ENCODE measurements at places on chromosomes 3 and 15.

- no peak for DNase-seq
Observed at GRCh38 chr15:57854531-57854930, 148.0 kb downstream of the POLR2M start.

DNA sequence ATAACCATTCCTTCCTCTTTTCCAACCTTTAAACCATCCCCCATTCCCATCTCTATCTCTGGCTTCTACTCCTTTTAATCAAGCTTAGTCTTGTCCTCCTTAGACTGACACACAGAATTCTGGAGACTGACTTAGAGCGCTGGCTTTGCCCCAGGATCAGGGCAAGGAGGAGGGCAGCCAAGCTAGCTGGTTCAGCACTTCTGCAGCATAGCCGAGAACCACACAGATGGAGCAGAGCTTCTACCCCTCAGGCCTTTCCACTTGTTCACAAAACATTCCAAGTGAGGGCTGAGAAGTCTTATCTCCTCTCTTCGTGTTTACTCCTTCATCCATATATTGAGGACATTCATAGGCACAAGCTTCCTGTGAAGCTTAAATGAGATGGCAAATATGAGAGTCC is 246.5 kb upstream of the PEX5L start:
- no peak for DNase-seq

DNA sequence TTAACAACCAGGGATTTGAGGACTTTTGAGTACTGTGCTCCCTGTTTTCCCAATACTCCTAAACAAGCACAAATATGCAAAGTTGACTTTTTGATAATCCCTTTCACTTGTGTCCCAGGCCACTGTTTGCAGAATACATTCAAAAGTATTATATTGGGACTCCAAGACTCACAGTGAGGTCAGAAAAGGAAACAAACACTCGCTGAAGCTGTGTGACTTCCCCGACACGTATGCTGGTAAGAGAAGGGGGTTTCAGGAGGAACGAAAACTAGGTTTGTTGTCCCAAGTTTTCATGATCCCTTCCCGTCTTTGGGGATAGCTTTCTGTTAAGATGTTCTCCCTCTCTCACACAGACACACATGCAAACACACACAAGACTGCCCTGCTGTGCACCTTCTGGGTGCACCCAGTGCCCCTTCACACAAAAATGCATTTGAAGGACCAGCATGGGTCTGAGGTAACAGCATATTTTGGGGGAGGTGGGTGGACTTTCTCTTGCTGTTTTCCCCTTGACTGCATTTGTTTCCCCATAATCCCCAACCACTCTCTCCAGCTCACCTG is 225.2 kb upstream of the PRICKLE2 start:
- no peak for DNase-seq

DNA sequence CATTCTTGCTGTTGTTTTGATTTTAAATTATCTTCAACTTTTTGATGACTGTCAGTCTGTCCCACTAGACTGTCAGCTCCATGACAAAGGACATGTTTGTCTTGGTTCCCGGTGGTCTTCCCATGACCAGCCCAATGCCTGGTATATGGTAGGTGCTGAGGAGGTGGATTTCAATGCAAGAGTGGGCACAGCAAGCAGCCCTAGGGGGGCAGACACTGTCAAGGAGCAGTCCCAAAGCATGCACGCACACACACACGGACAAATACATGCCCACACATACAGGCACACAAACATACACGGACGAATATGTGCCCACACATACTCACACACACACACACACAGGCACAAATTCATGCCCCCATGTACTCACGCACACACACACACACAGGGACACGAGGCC is 12.0 kb downstream of the KLF15 start:
- no peak for DNase-seq

GRCh38 chr15:69661446-69661845 is 208.8 kb downstream of the RPLP1 start:
- no peak for DNase-seq

DNA sequence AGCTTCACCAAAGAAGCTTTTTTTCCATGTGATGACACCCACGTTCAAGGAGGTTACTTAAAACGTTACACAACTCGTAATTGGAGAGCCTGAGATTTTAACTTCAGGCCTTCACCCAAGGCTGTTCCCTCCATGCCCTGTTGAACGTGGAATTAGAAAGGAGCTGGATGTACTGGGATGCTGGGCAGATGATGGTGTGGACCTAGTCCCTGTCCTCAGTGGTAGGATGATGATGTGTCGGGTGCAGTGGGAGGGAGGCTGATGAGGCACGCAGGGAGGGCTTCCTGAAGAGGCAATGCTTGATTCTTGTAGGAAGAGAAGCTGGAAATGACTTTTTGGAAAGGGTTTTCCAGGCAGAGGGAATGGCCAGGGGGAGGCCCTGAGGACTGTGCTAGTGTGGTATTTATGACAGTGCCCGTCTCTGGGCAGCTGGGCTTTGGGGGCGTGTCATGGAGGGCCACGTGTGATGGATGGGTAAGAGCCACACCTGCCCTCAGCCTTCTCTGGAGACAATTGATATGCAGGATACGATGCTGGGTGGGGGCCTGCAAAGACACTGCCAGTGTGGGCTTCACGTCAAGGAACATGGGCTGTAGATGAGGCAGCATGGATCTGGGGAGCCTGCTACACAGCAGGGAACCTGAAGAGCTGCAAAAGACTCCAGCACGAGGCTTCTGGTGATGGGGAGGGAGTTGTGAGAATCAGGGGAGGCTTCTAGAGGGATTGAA is 15.3 kb downstream of the SYNM start:
- no peak for DNase-seq

DNA sequence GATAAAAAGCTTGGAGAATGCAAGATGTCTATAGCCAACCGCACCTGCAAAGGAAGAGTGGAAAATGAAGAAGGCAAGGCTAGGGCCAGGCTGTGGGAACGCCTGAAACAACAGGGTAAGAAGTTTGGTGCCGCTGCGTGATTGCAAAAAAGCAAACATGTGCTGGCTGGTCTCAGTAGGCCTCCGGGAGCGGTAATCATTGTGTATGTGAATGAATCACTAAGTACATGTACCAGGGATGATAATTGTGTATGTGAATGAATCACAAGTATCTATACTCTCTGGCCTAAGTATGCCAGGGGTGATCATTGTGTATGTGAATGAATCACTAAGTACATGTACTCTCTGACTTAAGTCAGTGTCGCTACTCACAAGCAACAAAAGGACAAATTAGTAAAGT is 40.3 kb upstream of the PARL start:
- DNase-seq, result no peak

DNA sequence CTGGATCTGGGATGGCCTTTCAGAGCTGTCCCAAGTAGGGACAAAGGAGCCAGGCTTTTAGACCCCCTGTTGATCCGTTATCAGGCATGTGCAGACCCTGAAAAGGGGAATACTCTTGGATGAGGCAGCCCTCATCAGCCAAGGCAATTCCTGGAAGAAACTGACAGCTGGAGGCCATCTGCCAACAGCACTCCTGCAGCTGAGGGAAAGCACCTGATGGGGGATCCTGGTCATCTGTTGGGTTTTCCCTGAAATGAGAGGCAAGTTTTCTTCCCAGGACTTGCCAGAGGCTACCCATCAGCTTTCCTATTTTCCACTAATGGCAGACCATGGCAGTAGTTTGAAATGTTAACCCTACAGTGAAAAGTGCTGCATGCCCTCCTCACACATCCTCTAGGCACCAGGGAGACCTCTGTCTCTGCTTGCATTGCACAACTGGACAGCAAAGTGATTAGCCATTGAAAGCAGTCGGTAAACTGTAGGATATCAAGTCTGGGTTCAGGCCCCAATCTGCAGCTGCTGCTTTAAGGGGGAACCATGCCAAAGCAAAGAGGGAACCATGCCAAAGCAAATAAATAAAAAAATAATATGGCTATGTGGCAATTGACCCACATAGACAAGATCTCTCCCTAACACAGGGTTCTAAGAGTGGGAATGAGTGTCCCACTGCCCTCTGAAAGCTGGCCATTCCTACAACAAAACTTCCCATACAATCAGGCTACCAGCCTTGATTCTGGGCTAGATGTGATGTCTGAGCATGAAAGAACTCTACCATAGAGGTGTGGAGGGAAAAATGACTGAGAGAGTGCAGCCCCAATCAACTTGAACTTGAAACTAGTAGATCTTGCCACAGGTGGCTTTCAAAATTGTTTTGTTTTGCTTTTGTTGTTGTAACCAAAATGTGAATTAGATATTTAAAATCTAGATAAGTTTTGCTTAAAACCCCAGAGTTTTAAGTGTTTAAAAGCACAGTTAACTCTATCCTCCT is 232.0 kb upstream of the STT3B start:
- DNase-seq, result no peak

DNA sequence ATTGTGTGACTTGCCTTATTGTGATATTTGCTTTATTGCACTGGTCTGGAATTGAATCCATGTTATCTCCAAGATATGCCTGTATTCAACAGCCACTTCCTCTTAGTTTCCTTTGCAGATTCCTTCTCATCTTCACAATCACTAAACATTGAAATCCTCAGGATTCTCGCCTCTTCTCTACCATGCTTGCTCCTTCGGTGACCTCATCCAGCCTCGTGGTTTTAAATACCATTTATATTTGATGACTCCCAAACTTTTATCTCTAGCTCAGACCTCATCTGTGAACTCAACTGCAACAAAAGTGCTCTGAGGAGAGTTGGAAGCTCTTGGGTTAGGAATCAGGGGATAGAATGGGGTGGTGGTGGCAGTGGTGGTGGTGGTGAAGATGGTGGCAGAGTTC is 19.9 kb downstream of the POLR2M start:
- no peak for DNase-seq

GRCh38 chr3:95356764-95357501 is 1294.1 kb downstream of the NSUN3 start:
- no peak for DNase-seq

DNA sequence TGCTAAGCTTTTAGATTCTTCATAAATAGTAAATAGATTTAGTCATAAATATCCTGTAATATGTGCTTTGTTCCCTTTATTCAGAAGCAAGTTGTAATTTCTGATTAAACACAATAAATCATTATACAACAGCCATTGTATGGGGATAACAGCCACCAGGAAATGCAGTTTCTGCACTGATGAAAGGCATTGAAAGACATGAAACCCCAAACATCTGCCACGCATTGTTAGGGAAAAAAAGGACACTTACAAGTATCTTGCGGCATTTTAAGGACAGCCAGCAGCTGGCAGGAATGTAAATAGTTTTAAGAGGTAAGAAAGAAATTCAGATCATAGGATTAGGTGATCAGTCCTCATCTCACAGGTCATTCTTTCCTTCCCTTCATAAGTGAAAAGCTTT is 801.1 kb upstream of the LMCD1 start:
- DNase-seq, result no peak

DNA sequence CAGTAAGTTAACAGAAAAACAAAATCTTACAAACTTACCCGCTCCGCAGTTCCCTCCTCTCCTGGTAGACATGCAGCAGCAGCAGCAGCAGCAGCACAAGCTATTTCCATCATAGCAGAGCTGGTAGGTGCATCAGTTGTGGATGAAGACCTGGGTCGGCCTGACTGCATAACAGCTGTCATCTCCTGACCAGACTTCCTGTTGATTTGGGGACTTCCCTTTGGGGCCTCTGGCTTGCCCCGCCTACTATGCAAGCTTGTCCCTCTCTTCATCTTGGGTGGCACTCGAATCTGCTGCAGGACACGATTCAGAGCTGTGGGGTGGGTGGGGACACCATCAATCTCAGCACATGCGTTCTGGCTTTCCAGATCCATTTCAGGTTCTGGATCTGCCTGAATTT is 65.7 kb downstream of the TMCC1 start:
- DNase-seq, result no peak

DNA sequence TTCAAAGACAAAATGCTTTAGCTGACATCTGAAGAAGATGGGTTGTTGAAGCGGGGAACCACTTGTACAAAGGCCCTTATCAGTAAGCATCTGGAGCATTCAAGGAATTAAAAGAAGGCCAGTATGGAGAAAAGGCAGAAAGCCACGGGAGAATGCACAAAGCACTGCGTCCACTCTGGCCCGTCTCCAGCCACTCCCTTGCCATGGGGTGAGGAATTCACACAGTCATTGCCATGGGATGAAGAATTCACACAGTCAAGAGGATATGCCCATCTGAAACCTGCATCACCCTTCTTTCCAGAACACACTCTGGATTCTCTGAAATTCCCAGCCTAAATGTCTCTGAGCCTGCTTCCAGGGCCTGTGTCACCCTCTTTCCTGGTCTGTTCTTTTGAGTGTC is 26.7 kb upstream of the STAG1 start:
- no peak for DNase-seq

DNA sequence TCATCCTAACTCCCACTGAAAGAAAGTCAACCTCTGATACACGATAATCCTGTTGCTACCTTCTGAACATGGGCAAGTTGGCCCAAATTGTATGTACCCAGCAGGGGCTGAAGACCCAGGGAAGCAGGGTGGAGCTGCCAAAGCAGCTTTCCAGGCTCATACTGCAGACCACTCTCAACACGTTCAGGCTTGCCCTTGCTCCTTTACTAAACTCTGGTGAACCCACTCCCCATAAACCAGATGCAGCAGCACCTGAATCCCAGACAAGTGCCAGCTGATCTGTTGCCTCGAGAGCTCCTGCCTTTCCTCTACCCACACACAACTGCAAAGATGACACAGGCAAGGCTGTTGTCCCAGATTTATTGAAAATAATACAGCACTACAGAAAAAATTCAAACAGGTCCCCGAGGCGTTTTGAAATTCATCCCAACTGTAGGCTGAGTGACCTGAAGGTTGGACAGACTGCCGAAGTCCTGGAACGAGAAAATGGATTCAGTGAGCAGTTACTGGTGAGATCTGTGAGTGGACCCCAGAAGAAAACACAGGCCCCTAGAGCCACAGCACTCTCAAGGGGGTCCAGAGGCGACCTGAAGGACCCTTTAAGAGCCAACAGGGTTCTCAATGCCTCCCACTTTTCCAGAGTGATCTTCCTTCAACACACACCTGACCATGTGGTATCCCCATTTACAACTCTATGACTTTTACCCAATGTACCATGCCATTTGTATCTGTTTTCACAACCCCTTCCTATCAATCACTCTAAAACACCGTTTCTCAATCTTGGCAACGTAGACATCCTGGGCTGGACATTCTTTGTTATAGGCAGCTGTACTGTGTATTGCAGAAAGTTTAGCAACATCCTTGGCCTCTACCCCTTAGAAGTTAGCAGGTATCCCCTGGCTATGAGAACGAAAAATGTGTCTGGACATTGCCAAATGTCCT is 3.6 kb downstream of the RPS17 start:
- DNase-seq, result no peak

GRCh38 chr15:71596672-71597071 is 213.7 kb upstream of the NR2E3 start:
- no peak for DNase-seq

GRCh38 chr15:69346112-69346511 is 47.4 kb downstream of the PAQR5 start:
- DNase-seq, result no peak

DNA sequence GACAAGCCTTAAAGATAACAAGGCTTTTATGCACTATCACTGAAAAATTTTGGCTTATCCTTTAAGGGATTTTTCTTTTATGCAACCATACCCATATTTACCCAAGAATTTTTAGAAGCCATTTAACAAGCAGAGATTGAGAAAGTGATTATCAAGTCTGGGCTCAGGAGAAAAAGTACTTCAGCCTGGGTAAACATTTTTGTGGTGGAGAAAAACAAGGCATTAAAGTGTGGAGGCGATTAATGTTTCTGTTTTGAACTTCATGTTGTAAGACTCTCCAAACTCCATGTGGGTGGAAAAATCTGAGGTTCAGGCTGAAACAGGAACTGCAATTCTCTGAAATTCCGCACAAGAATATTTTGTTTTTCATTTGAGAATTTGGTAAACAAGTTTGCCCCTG is 260.4 kb upstream of the KCNMB2 start:
- no peak for DNase-seq
